ENCODE measurements at places on chromosomes 16 and 17. TPM values are rescaled to one million over a fixed set of nuclear protein-coding genes. Genes with fewer than 3 reads are reported as not detected.
A peak's percentile ranks its signal among the peaks of the same experiment; 100 is the strongest.

FAM20A gene
- not detected for total RNA-seq

CTRB1 gene
- not detected for total RNA-seq

TBC1D3H gene
- not detected for total RNA-seq

KRT9 gene
- not detected for total RNA-seq

GLP2R gene
- under 0.01 TPM for total RNA-seq

SPN gene
- not detected for total RNA-seq

IL32 gene
- 21.7 TPM for total RNA-seq

PHKG2 gene
- total RNA-seq: 26.0 TPM

CAVIN1 gene
- 644 TPM for total RNA-seq

- no peak for DNase-seq
Measured at GRCh38 chr16:51180719-51181502, 29.8 kb upstream of the SALL1 start.

- DNase-seq: peak; percentile 85
Measured at GRCh38 chr16:87956365-87957231, 5.4 kb downstream of the BANP start.

- peak; percentile 20 for DNase-seq
Measured at GRCh38 chr17:41537990-41538389, 9.9 kb upstream of the KRT19 start.

- DNase-seq: no peak
Measured at GRCh38 chr17:74342224-74342623, 16.2 kb downstream of the KIF19 start.

DNA sequence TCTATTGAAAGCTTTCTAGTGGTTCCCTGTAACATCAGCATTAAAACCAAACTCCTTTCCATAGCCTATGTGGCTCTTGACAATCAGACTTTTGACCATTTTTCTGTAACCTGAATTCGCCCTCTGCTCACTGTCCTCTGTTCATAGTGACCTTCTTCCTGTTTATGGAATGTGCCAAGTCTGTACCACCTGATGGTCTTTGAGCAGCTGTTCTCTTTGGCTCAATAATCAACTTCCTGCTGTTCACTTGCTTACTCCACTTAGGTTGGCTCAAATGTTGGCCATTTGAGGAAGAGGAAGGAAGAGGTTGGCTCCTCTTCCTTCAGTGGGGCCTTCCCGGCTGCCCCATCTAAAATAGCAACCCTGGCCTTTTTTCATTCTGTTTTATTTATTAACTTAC, 251.5 kb downstream of the CA10 start:
- DNase-seq: no peak

DNA sequence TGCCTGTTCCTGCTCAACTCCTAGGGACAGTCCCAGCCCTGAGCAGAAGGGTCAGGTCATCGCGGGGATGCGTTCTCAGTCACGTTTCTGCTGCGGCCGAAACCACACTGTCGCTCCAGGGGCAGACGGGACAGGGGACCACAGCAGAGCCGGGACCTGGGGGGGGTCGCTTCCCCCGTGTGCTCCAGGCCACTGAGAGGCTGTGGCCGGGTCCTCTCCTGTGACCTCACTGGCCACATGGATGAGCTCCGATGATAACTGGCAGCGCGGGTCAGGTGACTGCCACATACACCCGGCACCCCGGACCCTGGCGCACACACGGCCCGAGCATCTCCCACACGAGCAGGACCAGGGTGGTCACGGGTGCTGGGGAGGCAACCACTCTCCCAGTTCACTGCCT, 12.8 kb downstream of the GNPTG start:
- no peak for DNase-seq

- DNase-seq: no peak
Measured at GRCh38 chr16:59058250-59058649, 324.1 kb upstream of the GOT2 start.

DNA sequence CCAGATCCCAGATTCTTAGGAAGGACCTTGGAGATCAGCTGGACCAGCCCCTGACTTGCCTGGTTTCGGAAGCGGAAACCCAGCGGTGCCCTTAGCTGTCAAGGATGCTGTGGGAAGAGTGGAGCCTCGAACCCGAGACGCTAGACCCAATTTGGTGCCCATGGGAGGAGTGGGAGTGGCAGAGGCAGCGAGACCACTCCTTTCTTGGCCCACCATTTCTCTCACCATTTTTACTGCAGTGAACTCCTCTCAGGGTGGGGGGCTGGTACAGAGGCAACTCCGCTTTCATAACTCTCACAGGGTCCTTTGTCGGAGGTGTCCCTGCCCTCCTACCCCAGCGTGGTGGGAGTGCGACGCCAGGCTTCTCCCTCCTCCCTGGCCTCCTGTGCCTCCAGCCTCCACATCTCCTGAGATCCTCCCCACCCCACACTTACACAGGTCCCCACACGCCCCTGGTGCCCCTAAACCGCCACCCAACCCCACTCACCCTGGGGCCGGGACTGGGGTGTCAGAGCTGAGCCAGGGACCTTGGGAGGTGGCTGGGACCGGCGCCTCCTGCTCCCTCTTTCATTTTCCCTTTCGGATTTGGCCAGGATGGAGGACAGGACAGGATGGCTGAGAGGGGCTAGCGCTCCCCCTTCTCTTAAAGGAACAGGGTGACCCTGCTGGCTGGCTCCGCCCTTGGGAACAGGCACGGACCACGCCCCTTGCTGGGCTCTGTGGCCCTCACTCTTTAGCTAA, at the start of gene GJD3:
Gene GJD3 (minus strand): TSS at position 617 of the 741 bp plus-strand sequence. CDS start 922 bp downstream, outside the sequence.
- DNase-seq: no peak

DNA sequence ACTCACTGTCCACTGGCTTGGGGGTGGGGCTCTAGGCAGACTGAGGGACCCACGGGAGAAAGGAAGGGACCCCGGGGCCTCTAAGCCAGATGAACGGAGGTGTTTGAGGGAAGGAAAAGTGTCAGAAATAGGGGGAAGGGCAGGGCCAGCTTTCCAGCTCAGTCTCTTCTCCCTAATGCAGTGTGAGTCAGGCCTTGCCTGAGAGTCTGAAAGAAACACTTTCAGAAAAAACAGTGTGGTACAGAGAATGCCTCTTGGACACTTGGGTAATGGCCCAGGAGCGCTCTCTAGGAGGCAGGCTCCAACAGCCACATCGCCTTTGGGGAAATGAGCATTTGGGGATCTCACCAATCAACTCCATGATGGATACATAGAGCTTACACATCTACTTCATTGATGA, 46.9 kb downstream of the NDEL1 start:
- DNase-seq: peak; percentile 18

Measured in IMR-90 (cell line).